Dermis blood vessel endothelial cell (primary cell): ENCODE measurements at places on chromosomes 7 and 10. TPM values are rescaled to one million over a fixed set of nuclear protein-coding genes. Genes with fewer than 3 reads are reported as not detected.

EIF5AL1 gene
- total RNA-seq: 0.51 TPM in 2 replicates

MYL10 gene
- not detected in 2 replicates for total RNA-seq

CYP3A5 gene
- total RNA-seq: not detected in 2 replicates

TDRD1 gene
- under 0.01 TPM in 2 replicates for total RNA-seq

NUP42 gene
- 26.2 and 31.5 TPM in 2 replicates for total RNA-seq
